SJCRH30 (cell line): ENCODE measurements at places on chromosomes 6 and 20.

- DNase-seq, result no peak
Observed at GRCh38 chr6:8080362-8081151, 16.4 kb upstream of the BLOC1S5 start.

- DNase-seq, result peak; percentile 94
Observed at GRCh38 chr6:26025894-26026832, 61.1 kb upstream of the HFE start.

- no peak for DNase-seq
Observed at GRCh38 chr20:20065361-20065760, 13.0 kb downstream of the CFAP61 start.

DNA sequence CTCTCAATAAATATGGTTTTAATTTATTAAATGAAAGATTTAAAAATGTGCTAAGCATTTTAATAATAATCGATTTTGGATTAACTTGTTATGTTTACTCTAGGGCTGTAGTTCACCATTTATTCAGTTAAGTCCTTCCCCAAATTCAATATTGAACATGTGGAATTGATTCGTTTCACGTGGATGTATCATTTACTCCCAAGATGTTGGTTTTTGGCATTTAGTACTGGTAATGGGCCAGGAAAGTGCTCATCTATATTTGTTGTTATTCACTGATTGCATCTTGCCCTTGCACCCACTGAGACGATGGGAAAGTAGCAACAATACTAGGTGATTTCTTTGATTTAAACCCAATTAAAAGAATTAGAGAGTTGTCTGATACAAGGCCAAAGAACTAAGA is 97.1 kb downstream of the ESR1 start:
- no peak for DNase-seq

GRCh38 chr6:23633996-23634395 is 492.0 kb upstream of the NRSN1 start:
- DNase-seq, result peak; percentile 72
